ENCODE measurements at places on chromosomes 5 and 9. TPM values are rescaled to one million over a fixed set of nuclear protein-coding genes. Genes with fewer than 3 reads are reported as not detected.

Gene ANXA2R
- total RNA-seq = 6.2 TPM

Gene OR1Q1
- total RNA-seq = not detected

Gene PCDHGA12
- 0.21 TPM for total RNA-seq

Gene FGFR4
- total RNA-seq = 7.5 TPM

Gene IL5
- total RNA-seq = not detected

Measured in Panc1 (cell line).